Thymus (tissue), 14 donors: ENCODE measurements at places on chromosomes 3 and 15. TPM values are rescaled to one million over a fixed set of nuclear protein-coding genes. Genes with fewer than 3 reads are reported as not detected.

Gene TYRO3
- 1.3 TPM for total RNA-seq

Gene CCR8
- total RNA-seq, result 1.8 TPM

Gene SAMD7
- not detected for total RNA-seq

Gene EPHA6
- total RNA-seq, result 1.3 TPM

Gene C3orf70
- 0.76 TPM for total RNA-seq

Gene LRRC31
- total RNA-seq, result 0.09 TPM

Gene SGO1
- total RNA-seq, result 11.1 TPM

Gene XRN1
- total RNA-seq, result 27.3 TPM

Gene ARPIN
- total RNA-seq, result 2.7 TPM

Gene CLDN1
- total RNA-seq, result 9.5 TPM

Gene CRABP1
- total RNA-seq, result 1.8 TPM

Gene ADAMTS17
- total RNA-seq, result 10.4 TPM

Gene RPSA
- 2,152 TPM for total RNA-seq

Gene NR1I2
- 0.14 TPM for total RNA-seq

Gene RASGRF1
- total RNA-seq, result 0.47 TPM

Gene ABTB1
- 7.6 TPM for total RNA-seq

Gene CERS3
- total RNA-seq, result 0.38 TPM

Gene ACTC1
- 9.6 TPM for total RNA-seq

Gene DNAJC13
- total RNA-seq, result 21.0 TPM

Gene IGSF11
- total RNA-seq, result 0.42 TPM

Gene RBM5
- 142 TPM for total RNA-seq

Gene RSRC1
- 44.3 TPM for total RNA-seq

Gene THAP10
- total RNA-seq, result 0.52 TPM

Gene SPG21
- 44.4 TPM for total RNA-seq

Gene NR2E3
- 0.05 TPM for total RNA-seq

Gene GADL1
- 0.09 TPM for total RNA-seq
